ENCODE measurements at places on chromosomes 5 and 9.

- DNase-seq, result no peak
These were observed 825 bp upstream of the PCAT7 start for GRCh38 chr9:94554078-94554438.

- DNase-seq, result no peak
These were observed 9.6 kb downstream of the SEC61B start for GRCh38 chr9:99231711-99232110.

- DNase-seq, result no peak
These were observed 28.4 kb downstream of the STC2 start for GRCh38 chr5:173299820-173300219.

DNA sequence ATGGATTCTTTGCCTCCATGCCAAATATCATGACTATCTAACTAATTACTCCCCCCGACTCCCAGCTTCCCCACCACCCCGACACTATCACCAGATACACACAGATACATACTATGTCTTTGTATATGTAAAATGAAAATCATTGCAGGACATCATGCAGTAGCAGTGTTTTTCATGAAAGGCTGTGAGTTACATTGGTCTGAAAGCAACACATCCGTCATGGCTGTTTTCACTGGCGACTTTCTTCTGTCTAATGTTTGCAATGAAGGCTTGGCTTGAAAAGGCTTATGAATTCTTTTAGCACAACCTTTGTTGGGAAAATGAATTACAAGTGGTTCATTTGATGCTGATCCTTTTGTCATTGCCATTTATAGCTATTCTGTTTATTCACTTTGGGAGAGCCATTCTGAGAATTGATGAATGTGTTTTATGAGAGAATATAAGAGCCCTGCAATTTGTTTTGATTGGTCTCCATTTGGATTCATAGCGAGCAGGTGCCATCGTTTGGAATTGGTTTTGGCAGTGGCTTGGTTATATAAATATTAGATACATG lies 103.4 kb downstream of the PIP5K1B start:
- no peak for DNase-seq

DNA sequence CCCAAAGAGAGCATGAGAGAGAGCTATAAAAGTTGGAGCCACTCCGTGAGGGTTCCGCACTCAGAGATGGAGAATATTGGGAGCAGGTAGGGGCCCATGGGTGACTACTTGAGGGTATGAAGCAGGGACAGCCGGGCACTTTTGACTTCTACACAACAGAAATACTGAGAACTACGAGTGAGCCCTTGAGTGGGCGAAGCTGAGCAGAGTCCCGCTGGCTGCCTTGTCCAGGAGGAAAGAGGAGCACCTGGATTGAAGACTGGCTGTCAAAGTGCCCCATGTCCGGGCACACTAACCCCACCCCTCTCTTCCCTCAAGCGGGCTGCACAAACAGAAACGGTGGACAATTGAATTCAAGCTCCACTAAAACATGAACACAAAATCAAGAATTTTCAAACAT lies 33.6 kb downstream of the FYB1 start:
- no peak for DNase-seq

- no peak for DNase-seq
These were observed 153.2 kb downstream of the MED10 start for GRCh38 chr5:6225121-6225607.

DNA sequence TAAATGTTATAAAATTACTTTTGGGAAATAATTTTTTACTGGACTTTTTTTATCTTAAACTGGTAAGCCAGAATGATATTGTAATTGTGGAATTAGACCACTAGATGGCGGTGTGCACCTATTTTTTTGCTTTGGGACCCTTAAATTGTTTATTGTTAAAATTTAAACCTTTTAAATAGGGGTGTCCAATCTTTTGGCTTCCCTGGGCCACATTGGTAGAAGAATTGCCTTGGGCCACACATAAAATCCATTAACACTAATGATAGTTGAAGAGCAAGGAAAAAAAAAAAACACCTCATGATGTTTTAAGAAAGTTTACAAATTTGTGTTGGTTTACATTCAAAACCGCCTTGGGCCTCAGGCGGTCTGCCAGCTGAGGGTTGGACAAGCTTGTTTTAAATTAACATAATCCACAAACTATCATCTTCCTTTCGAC lies 28.4 kb upstream of the GADD45G start:
- no peak for DNase-seq

- DNase-seq, result no peak
These were observed 23.8 kb downstream of the KLF4 start for GRCh38 chr9:107465467-107466451.

DNA sequence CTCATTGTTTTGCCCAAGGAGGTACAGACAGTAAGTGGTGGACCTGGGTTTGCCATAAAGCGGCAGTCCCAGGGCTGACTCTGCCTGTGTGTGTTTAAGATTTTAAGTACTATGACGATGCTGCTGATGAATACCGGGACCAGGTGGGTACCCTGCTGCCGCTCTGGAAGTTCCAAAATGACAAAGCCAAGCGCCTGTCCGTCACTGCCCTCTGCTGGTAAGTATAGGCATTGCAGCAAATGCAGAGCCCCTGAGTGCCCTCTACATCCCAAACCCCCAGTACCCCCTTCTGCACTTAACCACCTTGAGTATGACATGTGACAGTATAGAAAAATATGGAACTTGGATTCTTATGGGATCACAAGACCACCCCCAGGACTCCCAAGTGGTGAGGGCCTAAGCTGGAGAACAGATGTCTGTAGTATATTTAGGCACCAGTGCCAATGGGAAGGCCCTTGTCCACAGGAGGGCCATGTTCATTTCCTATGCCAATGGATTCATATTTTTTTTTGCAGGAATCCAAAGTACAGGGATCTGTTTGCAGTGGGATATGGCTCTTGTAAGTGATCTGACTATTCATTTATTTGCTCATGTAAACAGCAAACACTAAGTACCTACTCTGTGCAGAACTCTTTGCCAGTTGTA lies 22.0 kb downstream of the ENHO start:
- DNase-seq, result peak; percentile 65

DNA sequence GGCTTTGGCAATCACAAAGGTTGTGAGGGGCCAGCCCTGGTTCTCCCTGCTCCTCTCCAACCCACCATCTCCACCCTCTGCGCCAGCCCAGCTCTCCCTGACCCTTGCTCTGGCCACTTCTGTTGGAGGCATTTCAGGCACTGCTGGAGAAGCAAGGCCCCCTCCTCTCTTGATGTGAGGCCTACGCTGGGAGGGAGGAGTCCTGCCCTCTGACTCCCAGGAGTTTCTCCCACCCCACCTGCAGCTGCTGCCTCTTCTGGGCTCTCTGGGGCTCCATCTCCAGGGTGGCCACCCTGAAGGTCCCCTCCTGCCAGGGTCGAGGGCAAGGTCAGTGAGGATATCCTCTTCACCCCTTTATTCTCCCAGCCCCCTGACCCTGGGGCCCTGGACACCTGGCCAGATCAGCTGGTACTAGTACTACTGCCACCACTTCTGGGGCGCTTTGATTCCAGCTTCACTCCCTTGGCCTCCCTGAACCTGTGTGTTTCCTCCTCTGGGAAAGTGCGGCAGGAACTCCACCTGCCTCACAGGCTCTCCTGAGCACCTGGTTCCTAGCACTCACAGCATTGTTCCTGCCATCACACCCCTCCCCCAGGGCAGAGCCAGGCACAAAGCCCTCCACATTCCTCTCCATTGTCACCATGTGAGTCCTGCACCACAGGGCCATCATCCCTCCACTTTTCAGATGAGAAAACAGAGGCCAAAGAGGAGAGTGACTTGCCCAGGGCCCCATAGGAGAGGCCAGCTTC lies 23.8 kb upstream of the TDRD7 start:
- no peak for DNase-seq

GRCh38 chr5:128498844-128499455 lies 39.1 kb downstream of the FBN2 start:
- DNase-seq, result no peak

- DNase-seq, result no peak
These were observed 18.7 kb upstream of the ITGA1 start for GRCh38 chr5:52769061-52769460.

DNA sequence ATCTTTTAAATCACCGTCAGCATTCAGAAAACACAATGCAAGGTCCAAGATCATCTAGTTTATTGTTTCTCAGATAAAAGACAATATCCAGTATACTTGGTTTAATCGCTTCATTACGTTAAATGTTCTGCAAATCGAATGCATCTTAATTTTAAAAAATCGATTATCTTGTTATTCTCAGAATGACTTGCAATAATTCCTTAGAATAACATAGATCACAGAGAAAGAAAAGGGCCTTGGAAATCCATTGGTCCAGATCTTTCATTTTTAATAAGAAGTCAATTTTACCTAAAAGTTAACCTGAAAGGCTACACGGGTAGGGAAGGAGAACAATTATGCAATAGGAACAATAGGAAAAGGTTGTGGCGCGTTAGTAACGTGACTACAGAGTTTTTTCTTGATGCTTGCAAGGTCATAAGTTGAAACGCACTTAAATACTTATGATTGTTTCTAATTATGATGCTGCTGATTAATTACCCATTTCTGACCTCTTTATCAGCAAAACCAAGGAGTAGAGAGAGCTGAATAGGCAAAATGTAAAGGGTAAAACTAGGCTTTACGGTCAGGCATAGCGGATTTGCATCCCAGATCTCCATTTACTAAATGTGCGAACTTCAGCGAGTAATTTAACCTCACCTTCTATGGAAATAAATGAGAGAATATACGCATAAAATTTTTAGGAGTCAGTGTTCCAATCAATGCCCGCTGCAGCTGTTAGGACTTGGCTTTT lies 769 bp upstream of the LYRM7 start:
- no peak for DNase-seq

GRCh38 chr9:34571481-34571810 lies 18.1 kb downstream of the CNTFR start:
- DNase-seq, result no peak

DNA sequence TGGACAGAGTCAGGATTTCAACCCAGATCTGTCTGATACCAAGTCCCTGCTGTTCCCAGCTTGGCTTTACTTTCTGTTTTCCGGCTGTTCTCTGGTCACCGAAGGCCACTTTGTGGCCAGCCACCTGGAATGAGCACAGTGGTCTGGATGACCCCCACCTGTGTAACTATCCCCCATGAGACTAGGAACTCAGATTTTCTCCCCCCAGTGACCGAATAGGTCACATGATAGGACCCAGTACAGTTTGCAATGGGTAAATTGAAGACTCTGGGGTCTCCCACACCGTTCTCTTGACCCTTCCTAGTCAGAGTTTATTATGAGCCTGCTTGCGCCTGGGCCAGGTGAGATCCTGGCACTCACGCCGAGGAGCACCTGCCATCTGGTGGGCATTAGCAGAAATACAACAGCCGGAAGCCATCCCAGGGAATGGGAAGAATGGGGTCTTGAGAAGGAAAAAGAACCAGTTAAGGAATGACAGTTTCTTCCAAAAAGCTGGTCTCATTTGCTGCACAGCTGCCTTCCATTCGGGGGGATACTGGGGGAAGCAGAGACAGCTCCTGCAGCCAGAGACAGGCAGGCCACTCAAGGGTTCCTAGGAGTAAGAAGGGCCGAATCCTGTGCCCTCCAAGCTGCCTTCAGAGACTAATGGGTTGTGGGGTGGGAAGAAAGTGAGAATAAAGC lies 7.1 kb downstream of the PHYHD1 start:
- DNase-seq, result peak; percentile 19

DNA sequence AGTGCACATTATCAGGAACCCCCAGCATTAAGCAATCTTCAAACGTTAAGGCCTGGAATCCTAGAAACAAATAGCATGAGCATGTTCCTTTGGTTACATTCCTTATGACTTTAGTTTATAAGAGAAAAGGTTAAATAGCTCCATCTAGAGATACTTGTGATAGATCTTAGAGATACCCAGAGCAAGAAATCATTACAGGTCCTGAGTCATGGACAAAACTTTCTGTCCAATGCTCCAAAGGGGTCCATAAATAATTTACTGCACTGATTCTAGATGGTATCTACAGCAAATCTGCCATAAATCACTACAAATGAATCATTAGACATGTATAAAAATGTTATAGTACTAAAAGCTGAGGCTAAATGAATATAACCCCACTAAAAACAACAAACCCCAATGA lies 139.6 kb downstream of the HTR1A start:
- no peak for DNase-seq

GRCh38 chr5:101535626-101536025 lies 632.5 kb upstream of the ST8SIA4 start:
- DNase-seq, result no peak

GRCh38 chr5:144742361-144742760 lies 571.7 kb downstream of the KCTD16 start:
- DNase-seq, result no peak
